ENCODE measurements at places on chromosomes 3 and 15. TPM values are rescaled to one million over a fixed set of nuclear protein-coding genes. Genes with fewer than 3 reads are reported as not detected.

The HYKK gene
- 3.1 TPM for total RNA-seq

The COL6A6 gene
- 0.11 TPM for total RNA-seq

The MAP2K5 gene
- 13.6 TPM for total RNA-seq

The ATP10A gene
- 2.1 TPM for total RNA-seq

The NRG4 gene
- total RNA-seq, result 0.18 TPM

The LRRC49 gene
- 6.8 TPM for total RNA-seq

The TRIM42 gene
- not detected for total RNA-seq

The TICRR gene
- 33.8 TPM for total RNA-seq

The SENP2 gene
- 55.0 TPM for total RNA-seq

The IGDCC3 gene
- total RNA-seq, result 49.2 TPM
